Femur (tissue), 1 donor: ENCODE measurements at places on chromosomes 16 and 17.

DNA sequence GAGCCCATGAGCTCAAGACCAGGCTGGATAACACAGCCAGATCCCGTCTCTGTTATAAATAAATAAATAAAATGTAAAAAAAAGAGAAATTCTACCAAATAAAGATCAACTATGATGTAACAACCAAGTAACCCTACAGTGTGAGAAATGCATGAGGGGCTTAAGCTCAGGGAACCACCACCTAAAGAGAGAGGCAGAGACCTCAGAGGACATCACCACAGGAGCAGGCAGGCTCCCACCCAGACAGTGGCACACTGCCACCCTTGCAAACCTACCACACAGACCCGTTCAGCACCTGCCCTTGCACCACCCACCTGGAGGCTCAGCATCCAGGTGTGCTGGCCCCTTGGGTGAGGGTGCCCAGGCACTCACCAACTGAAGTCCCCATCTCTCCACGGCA lies 45.6 kb downstream of the ANKRD11 start:
- DNase-seq = no peak

DNA sequence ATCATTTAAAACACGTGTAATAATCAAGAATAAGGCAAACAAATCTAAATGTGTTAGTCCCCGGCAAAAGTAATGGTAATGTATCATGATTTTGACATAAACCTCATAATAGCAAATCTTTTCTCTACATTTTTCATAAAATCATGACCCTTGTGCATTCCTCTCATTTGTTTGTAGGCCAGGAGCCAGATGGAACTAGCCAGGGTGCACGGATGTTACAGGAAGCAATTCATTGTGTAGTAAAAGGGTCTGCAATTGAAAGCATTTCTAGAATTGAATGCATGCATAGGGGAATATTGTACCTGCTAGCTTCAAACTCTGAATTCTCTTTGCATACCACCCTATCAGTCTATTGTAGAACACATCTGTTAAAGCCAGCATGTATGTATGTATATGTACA lies 66.6 kb downstream of the CNTNAP4 start:
- no peak for DNase-seq

GRCh38 chr16:52422307-52422706 lies 124.6 kb downstream of the TOX3 start:
- no peak for DNase-seq

DNA sequence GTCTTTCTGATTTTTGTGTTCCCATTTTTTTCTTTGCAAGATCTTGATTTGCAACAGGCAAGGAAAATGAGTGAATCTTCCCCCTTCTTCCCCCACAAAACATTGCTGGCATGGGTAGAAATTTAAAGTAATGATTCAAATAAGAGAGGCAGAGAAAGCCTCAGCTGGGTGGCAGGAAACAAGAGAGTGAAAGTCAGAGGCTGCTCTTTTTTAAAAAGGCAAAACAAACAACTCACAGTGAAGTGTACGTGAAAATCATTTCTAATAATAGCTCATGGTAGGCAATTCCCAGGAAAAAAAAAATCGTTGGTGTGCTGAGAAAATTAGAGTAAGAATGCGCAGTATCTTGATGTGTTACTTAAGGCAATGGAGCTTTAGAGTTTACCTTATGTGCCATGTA lies 229.5 kb downstream of the FTO start:
- DNase-seq = no peak

DNA sequence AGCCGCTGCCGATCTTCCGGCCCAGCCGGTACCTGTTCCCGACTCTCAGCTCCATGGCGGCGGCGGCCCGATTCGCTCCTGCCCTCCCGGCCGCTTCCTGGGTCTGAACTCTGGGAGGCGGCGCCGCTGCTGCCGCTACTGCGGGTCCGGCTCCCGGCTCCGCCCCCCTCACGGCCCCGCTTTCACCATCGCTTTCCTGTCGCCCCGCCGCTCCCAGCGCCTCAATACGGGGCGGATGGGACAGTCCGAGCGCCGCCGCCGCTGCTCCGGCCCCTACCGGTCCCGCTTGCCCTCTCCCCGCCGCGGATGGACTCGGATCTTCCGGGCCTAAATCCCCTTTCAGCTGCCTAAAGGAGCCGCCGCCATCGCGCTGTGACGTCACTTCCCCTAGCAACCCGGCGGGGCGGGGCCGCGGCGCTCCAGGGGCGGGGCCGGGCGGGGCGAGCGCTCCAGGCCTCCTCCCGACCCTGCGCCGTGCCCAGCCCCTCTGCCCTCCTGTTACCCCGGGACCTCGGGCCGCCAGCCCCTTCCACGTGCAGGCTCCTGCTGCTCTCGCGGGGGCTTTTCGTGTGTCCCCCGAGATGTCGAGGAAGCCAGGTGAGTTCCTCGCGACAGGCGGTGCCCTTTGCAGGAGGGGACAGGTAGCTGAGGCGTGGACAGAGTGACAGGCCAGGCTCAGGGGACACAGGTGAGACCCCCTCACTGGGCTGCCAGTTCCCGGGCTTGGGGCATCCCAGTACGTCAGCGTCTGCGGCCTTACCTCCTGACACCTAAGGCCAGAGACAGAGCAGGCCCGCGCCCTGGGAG lies at the start of gene CSNK1D:
TSS of gene CSNK1D (minus strand) at position 374 of the 807 bp plus-strand sequence. CDS start at position 55, 319 bp downstream.
- DNase-seq = peak; percentile 94
